CD4-positive, alpha-beta T cell (primary cell): ENCODE measurements at places on chromosomes 4 and X. TPM values are rescaled to one million over a fixed set of nuclear protein-coding genes. Genes with fewer than 3 reads are reported as not detected.
A peak's percentile ranks its signal among the peaks of the same experiment; 100 is the strongest.

DNA sequence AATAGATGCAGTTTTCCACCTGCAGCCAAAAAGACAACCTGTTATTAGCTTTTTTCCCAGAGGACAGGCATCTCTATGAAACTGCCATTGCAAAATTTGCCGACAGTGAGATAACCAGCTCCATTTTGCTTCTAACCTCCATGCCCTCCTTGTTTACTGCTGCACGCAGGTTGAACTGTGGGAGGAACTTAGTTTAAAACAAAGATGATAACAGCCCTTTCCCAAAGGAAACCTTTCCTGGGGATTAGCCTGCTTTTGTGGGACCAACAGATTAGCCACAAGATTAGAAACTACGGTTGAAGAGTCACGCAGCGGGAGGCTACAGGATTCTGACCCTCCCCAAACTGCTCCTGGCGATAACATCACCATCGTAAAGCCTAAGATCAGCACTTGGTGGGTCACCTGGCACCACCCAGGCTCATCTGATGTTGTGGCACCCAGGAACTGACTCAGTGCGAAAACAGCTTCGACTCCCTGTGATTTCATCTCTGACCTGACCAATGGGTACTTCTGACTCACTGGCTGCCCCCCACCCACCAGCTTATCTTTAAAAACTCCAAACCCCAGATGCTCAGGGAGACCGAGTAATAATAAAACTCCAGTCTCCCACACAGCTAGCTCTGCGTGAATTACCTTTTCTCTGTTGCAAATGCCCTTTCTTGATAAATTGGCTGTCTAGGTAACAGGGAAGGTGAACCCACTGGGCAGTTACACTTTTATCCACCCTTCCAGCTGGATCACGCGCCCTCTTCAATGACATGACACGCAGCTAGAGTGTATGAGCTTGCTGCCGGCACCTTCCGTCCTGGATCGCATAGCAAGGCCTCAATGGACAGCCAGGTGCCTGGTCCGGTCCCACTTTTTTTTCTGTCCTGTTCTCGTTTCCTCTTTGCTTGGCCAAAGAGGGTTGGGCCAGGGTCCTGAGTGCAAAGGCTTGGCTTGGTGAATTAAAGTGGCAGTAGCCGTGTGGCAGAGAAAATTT, 27.2 kb downstream of the NOP14 start:
- H3K27me3 ChIP-seq: no peaks in the 10 kb centered on the region
- peaks cover 72% of the 10 kb centered on the region for H3K4me1 ChIP-seq
- H3K36me3 ChIP-seq: peaks cover 45% of the 10 kb centered on the region
- H3K4me3 ChIP-seq: peak overlapping the region; percentile 92
- peak overlapping the region; percentile 87 for H3K27ac ChIP-seq

- no peak overlapping the region for H3K27ac ChIP-seq
- no peaks in the 10 kb centered on the region for H3K36me3 ChIP-seq
- H3K4me3 ChIP-seq: no peak overlapping the region
- no peaks in the 10 kb centered on the region for H3K27me3 ChIP-seq
These were observed 7.0 kb downstream of the LRCH2 start for GRCh38 chrX:115226929-115227328.

Gene USP17L18
- total RNA-seq: not detected

- no peak overlapping the region for H3K27ac ChIP-seq
- peaks cover 56% of the 10 kb centered on the region for H3K27me3 ChIP-seq
- no peak overlapping the region for H3K4me3 ChIP-seq
- no peak for DNase-seq
- H3K36me3 ChIP-seq: no peaks in the 10 kb centered on the region
- peaks cover 5% of the 10 kb centered on the region for H3K4me1 ChIP-seq
These were observed 4.6 kb downstream of the BMPR1B start for GRCh38 chr4:94762326-94762725.

DNA sequence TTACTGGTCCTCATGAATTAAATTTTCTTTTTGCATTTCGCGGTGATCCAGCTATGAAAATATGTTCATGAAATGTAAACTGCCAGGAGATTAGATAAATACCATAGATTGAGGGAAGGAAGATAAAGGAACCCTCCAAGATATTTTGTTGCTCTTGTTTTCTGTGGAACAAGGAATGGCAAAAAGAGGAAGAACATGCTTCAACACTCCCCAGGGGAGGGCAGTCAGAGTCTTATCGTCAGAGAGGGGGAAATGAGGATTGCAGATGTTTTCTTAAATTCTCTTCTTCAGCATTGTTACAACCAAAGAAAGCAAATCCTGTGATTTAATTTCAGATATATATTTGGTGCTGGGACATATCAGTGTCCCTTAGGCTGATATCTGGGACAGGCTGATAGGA, 9.5 kb upstream of the SFRP2 start:
- DNase-seq: no peak
- no peak overlapping the region for H3K4me3 ChIP-seq
- no peaks in the 10 kb centered on the region for H3K4me1 ChIP-seq
- H3K27ac ChIP-seq: no peak overlapping the region

- no peak overlapping the region for H3K27ac ChIP-seq
- H3K4me3 ChIP-seq: no peak overlapping the region
- H3K27me3 ChIP-seq: no peaks in the 10 kb centered on the region
- DNase-seq: no peak
- no peaks in the 10 kb centered on the region for H3K36me3 ChIP-seq
- peaks cover 7% of the 10 kb centered on the region for H3K4me1 ChIP-seq
These were observed 3.2 kb upstream of the XKRX start for GRCh38 chrX:100931925-100932285.

DNA sequence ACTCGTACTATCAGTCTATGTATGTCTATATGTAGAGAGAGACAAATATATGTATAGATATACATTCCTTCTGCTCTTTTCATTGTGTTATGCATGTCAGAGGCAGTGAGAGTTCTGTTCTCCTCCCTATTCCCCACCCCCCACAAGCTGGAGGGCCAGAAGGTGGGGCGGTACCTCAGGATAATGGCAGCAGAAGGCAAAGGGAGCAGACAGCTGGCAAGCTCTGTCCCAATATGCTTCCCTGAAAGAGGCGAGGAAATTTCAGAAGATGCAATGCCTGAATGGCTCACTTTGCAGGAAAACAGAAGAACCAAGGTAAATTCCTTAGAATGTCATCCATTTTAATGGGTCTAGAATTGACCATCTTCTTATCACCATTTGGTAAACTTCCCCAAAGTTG, 114.4 kb downstream of the NAA11 start:
- H3K27ac ChIP-seq: no peak overlapping the region
- no peak overlapping the region for H3K4me3 ChIP-seq
- H3K27me3 ChIP-seq: no peaks in the 10 kb centered on the region
- no peaks in the 10 kb centered on the region for H3K36me3 ChIP-seq
- H3K4me1 ChIP-seq: no peaks in the 10 kb centered on the region
- no peak for DNase-seq

DNA sequence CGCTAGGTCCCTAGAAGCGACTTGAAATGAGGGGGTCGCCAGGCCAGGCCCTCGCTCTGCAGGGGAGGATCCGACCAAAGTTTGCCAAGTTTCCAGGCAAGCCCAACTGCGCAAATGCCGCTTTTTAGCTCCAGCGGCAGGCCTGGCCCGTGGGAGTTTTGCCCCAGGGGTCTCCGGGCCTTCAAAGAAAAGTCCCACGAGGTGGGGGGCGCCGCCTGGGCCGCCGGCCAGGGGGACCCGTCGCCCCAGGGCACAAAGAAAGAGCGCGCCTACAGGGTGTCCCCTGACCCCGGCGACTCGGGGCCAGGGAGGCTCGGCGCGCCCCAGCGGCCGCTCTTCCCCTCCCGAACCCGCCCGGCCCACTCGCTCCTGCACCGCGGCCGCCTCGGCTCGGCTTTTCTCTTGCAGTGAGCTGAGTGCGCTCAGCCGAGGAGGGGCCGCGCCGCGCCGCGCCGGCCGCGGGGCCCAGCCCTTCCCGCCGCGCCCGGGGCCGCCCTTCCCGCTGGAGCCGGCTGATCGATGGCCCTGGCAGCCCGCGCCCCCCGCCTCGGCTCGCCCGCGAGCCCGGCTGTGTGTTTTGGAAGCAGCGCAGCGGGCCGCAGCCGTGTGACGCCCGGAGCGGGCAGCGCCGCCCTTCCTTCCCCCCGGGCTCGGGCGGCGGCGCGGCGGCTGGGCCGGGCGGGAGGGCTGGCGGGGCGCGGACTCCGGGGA, 754 bp upstream of the KLF3 start:
- H3K4me3 ChIP-seq: peak overlapping the region; percentile 68
- no peaks in the 10 kb centered on the region for H3K36me3 ChIP-seq
- peak overlapping the region; percentile 90 for H3K27ac ChIP-seq

- H3K4me3 ChIP-seq: no peak overlapping the region
- H3K27me3 ChIP-seq: no peaks in the 10 kb centered on the region
- no peaks in the 10 kb centered on the region for H3K4me1 ChIP-seq
- DNase-seq: no peak
These were observed 12.9 kb downstream of the RAB39B start for GRCh38 chrX:155251391-155251790.

Gene IKBKG
- total RNA-seq: 26.2 TPM

Gene PCDH7
- total RNA-seq: not detected

GRCh38 chr4:147981305-147981704, 249.4 kb downstream of the ARHGAP10 start:
- peaks cover 4% of the 10 kb centered on the region for H3K4me1 ChIP-seq
